ENCODE measurements at places on chromosomes 6 and 20.

DNA sequence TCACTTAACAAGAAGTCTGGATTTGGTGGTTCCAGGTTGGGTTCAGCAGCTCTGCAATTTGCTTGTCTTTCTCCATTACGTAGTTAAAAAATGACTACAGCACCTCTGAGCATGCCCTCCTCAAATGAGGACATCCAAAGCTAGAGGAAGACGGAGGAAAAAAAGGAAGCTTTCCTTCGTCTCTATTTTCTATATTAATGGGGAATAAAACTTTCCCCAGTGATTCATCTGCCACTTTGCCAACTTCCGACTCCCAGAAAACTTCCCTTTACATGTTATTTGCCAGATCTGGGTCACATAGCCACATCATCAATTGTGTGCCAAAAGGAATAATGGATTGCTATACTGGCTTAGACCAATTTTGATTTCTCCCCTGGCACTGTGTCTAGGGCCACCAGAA is 69.5 kb downstream of the ZFAND3 start:
- no peak for DNase-seq

- DNase-seq = peak; percentile 21
Measured at GRCh38 chr6:89387516-89388201, 24.4 kb downstream of the RRAGD start.

DNA sequence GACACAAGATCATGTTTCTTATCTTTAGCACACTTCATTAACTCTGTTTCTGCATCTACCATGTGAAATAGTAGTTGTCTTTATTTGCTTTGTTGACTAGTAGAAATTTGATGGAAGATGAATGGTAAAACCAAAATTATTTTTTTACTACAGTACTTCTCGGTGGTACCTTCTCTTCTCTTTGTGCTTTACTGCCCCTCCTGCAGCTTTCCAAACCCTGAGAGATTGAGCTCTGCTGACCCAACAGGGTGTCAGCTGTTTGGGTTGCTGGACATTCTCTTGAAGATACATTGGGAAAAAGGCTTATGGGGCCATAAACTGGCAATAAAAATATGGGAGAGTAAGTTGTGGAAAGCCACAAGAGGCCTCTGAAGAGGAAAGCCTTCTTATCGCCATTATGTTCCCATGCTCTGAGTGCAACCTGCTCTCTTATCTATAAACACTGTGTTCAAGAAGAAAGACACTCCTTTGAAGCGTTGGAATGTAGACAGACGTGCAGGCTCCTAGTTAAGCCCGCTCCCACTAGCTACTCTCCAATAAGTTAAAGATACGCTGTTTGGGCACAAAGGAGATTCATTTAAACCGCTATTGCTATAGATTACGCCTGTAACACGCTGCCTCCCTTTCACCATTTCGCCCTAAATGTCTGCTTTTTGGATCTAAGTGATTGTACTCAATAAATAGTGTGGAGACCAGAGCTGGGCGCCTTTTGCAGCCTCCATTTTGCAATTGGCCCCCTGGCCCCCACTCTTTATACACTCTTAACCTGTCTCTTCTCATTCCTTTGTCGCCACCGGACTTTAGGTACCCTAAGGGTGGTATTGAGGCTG is 60.1 kb upstream of the PRSS16 start:
- DNase-seq = no peak

- no peak for DNase-seq
Measured at GRCh38 chr6:132063738-132064137, 112.6 kb upstream of the CCN2 start.

DNA sequence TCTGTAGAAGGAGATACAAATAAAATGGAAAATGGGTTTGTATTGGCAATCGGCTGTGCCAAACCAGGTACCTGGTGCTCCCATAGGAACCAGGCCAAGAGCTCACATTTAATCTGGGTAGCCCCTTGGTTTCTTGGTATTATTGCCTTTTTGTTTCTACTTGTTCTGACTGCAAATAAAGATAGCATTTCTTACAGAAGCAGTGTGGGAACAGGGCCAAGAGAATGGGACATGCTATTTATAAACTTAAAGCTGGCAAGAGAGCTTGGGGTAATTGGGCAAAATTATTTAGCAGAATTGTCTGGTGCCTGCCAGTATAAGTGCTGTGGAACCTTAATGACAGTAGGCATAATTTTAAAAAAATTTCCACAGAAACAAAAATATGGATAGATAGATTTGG is 113.5 kb upstream of the GLP1R start:
- no peak for DNase-seq

DNA sequence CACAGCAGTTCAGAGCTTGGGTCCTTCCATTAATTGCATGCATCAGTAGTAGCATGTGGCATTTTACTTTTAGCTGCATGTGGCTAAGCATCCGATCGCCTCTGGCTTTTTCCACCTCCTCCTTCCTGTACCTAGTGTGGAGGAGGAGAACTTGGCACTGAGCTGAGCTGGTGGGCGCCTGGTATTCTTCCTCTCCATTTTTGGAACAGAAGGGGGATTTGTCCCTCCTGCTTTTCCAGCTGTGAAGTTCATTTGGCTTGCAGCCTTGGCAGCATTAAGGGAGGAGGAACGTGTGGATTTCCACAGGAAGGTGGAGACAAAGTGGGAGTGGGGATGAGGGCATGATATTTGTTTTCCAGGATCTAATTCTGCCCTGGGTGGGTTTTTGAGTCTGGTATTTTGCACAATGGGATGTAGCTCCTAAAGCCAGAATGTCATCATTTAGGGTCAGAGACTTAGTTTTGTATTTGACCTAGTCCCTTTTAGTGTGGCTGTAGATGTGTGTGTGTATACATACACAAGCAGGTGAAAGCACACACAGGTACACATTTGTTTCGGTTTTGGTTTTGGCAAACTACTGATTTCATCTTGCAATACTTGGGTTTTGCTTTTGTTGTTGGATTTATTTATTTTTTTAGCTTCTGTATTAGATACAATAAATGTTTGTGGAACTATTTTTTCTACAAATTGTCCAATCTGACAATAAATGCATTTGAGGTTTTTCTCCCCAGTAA is 90.0 kb downstream of the SASH1 start:
- no peak for DNase-seq

DNA sequence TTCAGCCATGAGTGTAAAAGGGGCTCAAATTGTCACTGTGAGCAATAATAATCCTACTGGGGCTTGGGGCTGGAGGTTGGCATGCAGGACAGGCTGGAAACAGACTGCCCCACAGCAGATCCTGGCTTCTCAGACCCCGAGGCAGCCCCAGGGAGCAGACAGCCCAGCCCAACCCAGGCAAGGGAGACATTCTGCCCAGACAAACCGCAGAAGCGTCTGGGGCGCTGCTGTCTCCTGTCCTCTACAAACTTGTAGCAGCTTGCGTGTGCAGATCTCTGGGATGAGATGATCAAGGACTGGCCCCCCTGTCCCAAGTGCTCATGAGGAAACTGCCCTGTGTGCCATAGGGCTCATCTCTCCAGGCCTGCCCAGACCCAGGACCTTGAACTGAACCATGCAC is 84.6 kb downstream of the MAFB start:
- DNase-seq = no peak

- DNase-seq = no peak
Measured at GRCh38 chr6:43847741-43848630, 78.0 kb downstream of the VEGFA start.

DNA sequence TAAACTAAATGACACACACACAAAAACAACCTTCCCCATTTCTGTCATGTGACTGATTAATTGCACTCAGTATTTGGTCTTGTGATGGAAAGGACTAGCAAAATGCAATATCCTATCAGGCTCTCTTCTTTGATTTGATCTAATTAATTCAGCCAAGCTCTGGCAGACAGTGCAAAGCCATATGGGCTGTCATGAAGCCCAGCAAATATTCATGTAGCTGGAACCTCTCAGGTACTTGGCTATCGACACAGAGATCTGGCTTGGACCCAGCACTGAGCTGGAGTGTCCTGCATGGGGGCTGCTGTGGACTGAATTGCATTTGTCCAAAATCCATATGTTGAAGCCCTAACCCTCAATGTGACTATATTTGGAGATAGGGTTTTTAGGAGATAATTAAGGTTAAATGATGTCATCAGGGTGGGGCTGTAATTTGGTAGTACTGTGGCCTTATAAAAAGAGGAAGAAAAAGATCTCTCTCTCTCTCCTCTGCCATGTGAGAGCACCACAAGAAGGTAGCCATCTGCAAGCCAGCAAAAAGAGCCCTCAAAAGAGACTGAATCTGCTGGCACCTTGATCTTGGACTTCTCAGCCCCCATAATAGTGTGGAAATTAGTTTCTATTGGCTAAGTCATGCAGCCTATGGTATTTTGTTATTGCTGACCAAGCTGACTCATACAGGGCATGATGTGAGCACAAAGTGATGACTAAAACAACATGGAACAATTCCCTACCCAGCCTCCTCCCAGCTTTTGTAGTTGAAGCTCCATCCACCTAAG is 77.1 kb downstream of the STMND1 start:
- no peak for DNase-seq

DNA sequence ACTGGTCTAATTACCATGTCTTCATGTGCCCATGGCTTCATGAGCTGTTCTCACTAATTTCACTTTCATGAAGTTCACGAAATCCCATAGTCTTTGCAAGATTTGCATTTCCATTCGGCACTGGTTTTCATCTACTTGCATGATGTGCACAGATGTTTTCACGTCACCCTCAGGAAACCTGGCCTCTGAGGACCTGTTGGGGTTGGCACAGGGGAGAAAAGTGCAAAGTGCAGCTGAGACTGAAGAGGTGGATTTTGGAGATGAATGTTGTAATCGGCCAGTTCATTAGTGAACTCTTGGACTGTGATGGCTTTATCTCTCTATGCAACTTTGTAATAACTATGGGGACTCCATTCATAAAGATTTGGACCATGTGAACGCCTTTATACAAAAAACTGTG is 80.2 kb upstream of the SULF2 start:
- no peak for DNase-seq

- no peak for DNase-seq
Measured at GRCh38 chr6:22569281-22570184, at the start of gene HDGFL1. HDGFL1 (plus strand) TSS chr6:22569566; CDS start chr6:22569576, 10 bp downstream.

DNA sequence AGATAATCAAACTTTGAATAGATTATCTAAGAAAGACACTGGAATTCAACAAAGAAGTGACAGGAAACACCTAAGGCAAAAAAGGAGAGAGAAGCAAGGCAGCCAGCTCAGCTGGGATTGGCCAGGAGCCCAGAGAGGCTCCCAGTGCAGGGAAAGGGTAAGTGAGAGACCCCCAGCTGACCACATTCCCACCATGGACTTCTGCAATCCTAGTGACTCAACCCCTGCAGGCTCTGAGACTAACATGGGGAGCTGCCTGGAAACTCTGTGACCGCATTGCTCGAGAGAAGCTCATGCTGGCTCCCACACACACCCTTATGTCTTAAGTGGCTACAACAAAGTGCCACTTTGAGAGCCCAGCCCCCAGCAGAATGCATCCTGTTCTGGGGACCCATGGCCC is 215.1 kb downstream of the PACRG start:
- no peak for DNase-seq

GRCh38 chr20:53162251-53162835 is 190.2 kb downstream of the TSHZ2 start:
- no peak for DNase-seq

DNA sequence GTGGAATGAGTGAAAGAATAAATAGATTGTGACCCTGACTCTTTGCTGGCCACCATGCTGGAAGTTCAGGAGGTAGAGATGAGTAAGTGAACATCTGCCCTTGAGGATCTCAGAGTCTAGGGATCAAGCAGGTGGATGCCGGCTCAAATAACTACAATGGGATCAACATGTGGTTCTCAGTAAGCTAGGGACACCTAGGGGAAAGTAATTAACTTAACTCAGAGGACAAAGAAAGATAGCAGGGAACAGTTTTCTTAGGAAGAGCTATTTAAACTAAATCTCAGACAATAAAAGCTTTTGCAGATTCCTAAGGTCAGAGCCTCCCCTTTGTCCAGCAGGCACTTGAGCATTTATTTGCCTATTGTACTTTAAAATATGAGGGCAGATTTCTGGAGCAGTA is 29.1 kb downstream of the SLC13A3 start:
- DNase-seq = no peak

GRCh38 chr6:135434095-135434494 is 63.4 kb downstream of the AHI1 start:
- DNase-seq = no peak

GRCh38 chr6:46628498-46628897 is 24.1 kb downstream of the CYP39A1 start:
- no peak for DNase-seq

DNA sequence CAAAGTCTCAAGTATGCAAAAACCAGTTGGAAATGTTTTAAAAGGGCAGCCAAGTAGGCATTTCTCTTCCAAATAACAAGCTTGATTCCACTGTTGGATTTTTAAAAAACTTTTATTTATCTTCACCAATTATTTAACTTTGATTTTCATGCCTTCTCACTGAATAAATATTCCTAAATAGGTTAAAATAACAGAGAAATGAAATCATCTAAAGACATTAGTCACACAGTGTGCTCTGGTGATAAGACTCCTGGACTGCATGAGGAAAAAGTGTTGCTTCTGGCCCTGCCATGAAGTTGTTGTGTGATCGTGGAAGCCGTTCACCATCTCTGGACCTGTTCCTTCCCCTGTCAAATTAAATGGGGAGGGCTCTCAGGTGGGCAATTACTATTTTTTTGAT is 33.8 kb upstream of the IGF2R start:
- no peak for DNase-seq

DNA sequence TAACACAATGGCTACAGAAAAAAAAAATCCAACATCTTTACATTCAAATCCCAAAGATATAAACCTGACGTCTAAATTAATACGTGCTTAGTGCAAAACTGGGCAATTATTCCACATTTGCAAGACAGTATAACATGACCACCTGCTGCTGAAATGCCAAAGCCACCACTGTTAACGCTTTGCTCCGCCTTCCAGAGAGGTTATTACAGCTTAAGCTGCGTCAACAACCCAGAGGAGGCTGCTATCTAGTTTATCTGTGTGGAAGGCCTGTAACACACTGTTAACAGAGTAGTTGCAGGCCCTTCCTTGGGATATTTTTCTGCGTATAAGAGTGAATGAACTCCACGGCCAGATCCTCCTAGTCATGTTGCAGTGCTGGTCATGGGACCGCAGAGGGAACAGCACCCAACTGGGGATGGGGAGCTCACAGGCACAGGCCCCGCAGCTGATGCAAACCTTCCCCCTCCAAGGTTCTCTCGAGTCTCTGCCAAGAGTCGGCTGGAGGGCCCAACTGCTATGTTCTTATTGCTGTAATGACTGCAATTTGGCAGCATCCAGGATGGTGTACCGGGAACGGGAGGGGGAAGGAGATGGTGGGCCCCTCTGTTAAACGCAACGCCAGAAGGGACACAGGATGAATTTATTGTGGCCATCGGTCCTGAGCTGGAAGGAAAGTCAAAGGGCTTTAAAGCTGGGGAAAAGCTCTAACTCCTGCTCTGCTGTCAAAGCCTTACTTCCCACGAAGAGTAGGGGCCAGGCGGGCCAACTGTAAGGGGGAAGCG is 993 bp upstream of the NCOA7 start:
- DNase-seq = peak; percentile 55

All from memory B cell (primary cell).